G401 (cell line): ENCODE measurements at places on chromosomes 3 and 15. TPM values are rescaled to one million over a fixed set of nuclear protein-coding genes. Genes with fewer than 3 reads are reported as not detected.

IGSF11 gene
- not detected in 2 replicates for total RNA-seq

PP2D1 gene
- not detected in 2 replicates for total RNA-seq

TMEM39A gene
- 26.6 and 31.2 TPM in 2 replicates for total RNA-seq

BSN gene
- 0.24 and 0.31 TPM in 2 replicates for total RNA-seq

PLS1 gene
- total RNA-seq, result 5.2 and 12.1 TPM in 2 replicates

PRSS50 gene
- not detected in 2 replicates for total RNA-seq

ACTR8 gene
- 26.3 and 41.7 TPM in 2 replicates for total RNA-seq

CYP11A1 gene
- total RNA-seq, result not detected in 2 replicates

DNA sequence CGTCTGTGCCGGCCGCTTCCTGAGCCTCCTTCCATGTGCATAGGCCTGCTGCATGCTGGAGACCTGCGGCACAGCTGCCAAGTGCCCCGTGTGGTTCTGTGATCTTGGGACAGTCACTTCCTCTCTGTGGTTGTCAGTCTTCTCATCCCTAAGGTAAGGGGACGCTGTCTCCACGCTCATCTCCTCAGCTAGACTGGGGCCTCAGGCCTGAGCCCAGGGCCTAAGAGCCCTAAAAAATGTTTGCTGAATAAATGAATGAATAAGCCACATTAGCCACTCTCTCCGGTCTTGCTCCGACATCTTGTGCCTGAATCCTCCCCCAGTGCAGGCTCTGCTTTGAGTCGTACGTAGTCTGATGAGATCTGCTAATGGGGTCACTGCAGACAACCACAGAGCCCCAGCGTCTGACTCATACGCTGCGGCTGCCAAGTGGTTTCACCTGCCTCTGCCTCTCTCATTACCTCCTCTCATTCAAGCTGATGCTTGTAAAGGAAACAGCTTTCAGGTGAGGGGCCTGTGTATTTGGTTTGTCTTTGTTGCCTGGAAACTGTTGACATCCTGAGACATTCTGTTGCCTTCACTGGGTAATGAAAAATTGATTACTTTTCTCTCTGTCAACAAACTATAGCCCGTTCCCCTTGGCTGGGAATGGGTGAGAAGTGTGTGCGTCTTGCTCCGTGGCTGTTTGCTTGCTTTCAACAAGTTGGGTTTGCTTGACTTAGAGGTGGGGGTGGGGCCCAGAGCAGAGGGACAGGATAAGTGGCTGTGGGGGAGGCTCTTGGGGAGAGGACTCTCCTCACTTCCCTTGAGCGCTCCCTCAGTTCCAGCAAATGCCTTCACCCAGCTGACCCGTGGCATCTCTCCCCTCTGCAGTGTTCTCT lies 15.9 kb downstream of the RPLP1 start:
- DNase-seq, result peak; percentile 44

GRCh38 chr15:74209997-74210671 lies 7.5 kb upstream of the STRA6 start:
- no peak for DNase-seq

DNA sequence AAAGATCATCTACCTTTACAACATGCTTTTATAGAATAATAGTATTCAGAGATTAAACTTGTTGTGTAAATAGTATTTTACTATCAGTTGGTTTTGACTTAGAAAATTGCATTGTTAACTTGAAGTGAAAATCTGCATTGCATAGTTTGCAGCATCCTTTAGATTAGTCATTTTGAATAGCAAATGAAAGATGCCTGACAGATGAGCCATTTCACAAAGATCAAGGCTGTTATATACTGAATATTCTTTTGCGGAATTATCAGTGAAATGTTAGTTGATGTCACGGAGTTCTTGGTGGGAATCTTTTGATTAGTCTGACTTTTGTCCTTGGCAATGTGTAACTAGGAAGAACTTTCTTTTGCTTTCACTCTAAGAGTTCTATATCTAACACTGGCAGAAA lies 24.5 kb downstream of the RSRC1 start:
- no peak for DNase-seq

DNA sequence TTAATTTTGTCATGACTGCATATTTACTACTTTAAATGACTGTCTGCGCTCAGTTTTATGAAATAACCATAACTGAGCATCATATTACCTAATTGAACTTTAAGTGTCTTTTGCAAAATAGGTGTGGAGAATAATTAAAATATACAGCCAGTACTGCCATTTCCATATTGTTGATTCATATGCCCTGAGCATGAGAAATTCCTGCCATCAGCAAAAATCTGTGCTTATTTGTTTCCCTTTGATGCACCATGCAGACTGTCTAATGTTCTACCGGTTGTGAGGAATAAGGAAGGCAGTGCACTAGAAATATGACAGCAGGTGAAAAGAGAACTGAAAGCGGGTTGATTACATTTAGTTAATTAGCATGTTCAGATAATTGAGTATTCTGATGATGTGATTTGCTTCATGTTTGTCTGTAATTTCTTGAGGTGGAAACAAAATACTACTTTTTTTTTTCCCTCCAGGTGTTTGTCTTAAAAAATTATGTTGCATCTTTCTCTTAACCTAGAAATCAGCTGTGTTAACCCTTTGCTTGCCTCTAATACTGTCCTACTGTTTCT lies 229.4 kb upstream of the AZI2 start:
- DNase-seq, result no peak

DNA sequence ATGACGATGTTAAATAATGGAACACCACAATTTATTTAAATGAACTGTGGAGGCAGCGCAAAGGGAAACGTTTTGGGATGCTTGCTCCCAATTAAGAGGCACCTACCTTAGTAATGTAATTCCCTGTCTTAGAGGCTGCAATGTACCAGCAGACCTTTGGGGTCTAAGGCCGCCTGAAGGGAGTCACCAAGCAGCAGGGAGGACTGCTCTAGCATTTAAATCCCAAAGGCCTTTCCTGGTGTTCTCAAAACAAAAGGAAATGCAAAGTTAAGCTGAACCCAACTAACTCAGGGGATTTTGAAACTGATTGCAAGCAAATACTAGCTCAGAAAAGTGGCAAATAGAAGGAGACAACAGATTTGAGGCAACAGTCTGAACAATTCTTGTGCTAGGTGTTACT lies 510.8 kb downstream of the GABRG3 start:
- DNase-seq, result no peak

GRCh38 chr15:38920966-38921365 lies 356.4 kb upstream of the RASGRP1 start:
- no peak for DNase-seq

GRCh38 chr3:132504375-132504933 lies 87.2 kb downstream of the DNAJC13 start:
- DNase-seq, result no peak

GRCh38 chr15:38103564-38103963 lies 149.1 kb upstream of the SPRED1 start:
- DNase-seq, result no peak

DNA sequence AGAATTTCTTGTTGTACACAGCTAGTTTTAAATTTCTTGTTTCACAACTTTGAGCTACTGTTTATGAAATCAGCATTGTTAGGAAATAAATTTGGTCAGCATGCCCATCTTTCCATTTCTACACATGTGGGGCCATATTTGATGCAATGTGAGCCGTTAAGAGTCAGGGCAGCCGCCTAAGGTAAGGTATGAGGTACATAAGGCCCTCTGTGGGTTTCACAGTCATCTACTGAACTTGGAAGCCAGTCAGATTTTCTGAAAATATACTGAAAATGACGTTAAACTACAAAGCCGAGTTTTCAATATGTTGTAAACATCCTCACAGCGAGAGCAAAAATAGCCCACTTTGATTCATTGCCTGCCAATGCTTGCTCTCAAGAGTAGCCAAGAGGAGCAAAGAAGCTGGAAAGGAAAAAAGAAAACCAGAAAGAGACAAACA lies 94.7 kb upstream of the PDZRN3 start:
- no peak for DNase-seq

DNA sequence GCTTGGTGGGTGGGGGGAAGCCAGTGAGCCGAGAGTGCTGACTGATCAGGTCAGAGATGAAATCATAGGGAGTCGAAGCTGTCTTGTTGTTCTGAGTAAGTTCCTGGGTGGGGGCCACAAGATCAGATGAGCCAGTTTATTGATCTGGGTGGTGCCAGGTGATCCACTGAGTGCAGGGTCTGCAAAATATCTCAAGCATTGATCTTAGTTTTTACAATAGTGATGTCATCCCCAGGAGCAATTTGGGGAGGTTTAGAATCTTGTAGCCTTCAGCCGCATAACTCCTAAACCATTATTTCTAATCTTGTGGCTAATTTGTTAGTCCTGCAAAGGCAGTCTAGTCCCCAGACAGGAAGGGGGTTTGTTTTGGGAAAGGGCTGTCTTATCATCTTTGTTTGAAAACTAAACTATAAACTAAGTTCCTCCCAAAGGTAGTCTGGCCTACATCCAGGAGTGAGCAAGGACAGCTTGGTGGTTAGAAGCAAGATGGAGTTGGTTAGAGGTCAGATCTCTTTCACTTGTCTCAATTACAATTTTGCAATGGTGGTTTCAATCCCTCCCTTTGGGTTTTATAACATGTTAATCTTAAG lies 18.7 kb upstream of the MTMR14 start:
- no peak for DNase-seq

DNA sequence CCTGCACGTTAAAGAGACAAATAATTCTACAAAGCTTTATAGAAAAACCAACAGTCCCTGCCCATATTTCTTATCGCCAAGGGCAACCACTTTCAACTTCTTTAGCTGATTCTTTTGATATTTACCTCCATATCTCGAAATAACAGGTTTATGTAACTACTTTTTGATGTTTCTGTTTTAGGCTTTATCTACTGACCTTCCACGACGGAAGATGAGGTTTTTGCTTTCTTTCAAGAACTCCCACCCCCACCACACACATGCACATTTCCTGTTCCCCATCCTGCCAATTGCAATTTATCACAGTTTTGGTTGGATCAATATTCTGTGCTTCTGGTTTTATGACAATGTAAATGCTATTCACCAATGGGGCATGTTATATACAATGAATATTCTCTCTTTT lies 330.4 kb upstream of the ICE2 start:
- no peak for DNase-seq

DNA sequence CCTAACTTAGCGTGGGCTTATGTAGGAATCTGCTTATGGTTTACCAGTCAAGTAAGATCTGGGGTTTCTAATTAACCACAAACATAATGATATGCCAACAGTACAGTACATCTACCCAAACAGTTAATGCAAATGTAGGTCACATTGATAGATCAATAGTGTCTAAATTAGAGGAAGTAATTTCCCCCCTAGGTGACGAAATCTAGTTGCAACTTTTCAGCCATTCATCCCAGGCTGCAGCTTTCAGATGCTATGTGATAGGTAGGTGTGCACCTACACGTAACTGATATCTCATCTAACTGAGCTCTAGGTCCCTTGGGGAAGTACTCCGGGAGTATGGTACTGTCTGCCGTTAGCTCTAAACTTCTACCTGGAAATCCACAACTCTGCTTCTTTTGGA lies 57.2 kb downstream of the CRTC3 start:
- no peak for DNase-seq

- DNase-seq, result no peak
These were observed 226.5 kb upstream of the PLSCR5 start for GRCh38 chr3:146831659-146832058.

- no peak for DNase-seq
These were observed 84.7 kb downstream of the ADAMTS17 start for GRCh38 chr15:100256970-100257650.

- DNase-seq, result no peak
These were observed 122.4 kb downstream of the NR1D2 start for GRCh38 chr3:24067483-24067882.

- no peak for DNase-seq
These were observed 12.5 kb upstream of the C15orf61 start for GRCh38 chr15:67508407-67508806.

DNA sequence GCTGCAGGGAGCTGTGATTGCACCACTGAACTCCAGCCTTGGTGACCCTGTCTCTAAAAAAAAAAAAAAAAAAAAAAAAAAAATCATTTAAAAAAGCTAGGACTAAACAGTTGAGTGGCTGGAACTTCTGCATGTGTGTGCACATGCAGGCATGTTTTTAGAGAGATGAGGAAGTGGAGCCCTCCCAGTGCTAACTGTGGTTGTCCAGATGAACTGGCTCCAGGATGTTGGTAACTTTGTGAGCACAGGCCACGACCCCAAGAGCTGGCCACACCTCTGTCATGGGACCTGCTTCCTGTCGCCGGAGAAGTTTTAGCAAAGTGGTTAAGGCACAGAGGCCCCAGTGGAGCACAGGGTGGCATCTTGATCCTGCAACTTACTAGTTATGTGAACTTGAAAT lies 27.0 kb downstream of the CHCHD6 start:
- DNase-seq, result no peak

DNA sequence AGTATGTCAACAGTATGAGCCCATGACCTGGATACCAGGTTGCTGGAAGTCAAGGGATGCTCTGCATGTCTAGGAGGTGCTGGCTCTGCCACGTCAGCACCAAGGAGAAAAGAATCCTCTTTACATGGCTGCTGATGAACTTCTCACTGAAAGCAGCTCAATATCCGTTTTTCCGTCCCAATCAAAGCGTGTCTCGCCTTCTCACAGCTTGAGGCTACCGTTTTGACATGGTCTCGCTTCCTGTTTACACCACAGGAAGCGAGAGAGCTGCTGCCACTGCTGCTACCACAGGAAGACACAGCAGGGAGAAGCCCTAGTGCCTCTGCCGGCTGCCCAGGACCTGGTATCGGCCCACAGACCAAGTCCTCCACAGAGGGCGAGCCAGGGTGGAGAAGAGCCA lies 27.3 kb downstream of the STARD5 start:
- DNase-seq, result no peak

GRCh38 chr3:129558081-129558771 lies 15.3 kb downstream of the H1-8 start:
- DNase-seq, result no peak

DNA sequence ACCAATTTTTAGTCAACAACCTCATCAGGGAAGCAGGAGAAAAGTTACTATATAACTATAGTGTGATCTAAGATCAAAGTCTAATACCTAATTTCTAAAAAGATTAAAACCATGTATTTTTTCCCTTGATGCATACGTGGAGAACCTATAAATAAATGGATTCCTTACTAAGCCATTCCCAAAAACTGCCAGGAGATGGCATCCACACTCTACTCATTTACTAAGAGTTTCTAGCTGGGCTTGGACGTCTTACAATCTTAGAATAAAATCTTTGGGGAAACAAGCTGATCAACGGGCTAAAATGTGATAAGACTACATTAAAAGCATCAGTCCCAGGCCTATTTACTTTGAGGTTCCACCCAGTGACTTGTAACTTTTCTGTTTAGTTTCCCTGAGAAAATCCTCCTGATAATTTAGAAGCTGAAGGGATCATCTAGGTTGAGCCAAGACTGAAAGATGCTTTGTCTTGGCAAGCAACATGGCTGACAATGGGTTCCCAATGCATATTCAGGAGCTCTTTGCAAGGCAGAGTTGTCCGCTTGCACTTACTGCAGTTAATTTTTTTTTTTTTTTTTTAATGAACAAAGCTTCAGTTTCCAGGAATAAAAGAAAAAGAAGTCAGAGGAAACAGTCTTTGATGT lies 85.5 kb upstream of the FGF12 start:
- peak; percentile 77 for DNase-seq

DNA sequence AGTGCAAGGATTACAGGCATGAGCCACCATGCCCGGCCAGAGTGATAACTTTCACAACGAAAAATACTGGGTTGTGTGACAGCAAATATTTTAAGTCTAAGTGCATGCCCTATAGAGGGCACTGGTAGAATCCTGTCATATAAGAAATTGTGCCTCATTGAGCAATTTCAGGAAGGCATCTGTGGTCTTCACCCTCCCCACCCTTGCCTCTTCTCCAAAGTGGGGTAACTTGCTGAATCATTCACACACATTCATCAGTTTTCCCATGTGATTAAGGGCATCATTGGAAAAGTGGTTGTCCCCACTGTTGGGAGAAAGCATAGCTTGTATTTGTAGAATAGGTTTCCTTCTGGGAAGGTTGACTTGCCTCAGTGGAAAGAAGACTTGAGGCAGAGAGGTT lies 9.2 kb downstream of the MITF start:
- no peak for DNase-seq
